ENCODE measurements at places on chromosomes 4 and X. TPM values are rescaled to one million over a fixed set of nuclear protein-coding genes. Genes with fewer than 3 reads are reported as not detected.
A peak's percentile ranks its signal among the peaks of the same experiment; 100 is the strongest.

Gene RTL5
- 7.3 TPM for total RNA-seq

Gene OPN1MW2
- total RNA-seq, result not detected

Gene HSFX4
- total RNA-seq, result not detected

Gene HERC5
- total RNA-seq, result 2.2 TPM

Gene NLGN4X
- total RNA-seq, result 11.3 TPM

Gene ETDA
- total RNA-seq, result not detected

Gene TIMP1
- 54.4 TPM for total RNA-seq

DNA sequence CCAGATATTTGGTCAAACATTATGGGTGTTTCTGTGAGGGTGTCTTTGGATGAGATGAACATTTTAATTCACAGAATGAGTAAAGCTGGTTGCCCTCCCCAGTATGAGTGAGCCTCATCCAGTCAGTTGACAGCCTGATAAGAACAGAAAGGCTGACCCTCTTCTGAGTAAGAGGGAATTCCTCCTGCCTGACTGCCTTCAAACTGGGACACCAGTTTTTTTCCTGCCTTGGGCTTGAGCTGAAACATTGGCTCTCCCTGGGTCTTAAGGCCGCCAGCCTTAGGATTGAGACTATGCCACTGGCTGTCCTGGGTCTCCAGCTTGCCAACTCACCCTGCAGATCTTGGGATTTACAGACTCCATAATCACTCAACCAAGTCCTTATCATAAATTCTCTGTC is 14.5 kb upstream of the MAML3 start:
- no peak for DNase-seq

DNA sequence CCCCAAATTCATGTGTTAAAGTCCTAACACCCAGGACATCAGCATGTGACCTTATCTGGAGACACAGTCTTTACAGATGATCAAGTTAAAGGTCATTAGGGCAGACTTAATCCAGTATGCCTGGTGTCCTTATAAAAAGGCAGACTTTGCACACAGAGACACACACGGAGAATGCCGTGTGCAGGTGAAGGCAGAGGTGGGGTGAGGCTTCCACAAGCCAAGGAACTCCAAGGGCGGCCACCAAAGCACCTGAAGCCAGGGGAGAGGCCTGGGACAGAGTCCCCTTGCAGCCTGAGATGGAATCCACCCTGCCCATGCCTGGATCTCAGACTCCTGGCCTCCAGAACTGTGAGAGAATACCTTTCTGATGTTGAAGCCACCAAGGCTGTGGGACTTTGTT is 26.1 kb upstream of the SORCS2 start:
- DNase-seq, result no peak

DNA sequence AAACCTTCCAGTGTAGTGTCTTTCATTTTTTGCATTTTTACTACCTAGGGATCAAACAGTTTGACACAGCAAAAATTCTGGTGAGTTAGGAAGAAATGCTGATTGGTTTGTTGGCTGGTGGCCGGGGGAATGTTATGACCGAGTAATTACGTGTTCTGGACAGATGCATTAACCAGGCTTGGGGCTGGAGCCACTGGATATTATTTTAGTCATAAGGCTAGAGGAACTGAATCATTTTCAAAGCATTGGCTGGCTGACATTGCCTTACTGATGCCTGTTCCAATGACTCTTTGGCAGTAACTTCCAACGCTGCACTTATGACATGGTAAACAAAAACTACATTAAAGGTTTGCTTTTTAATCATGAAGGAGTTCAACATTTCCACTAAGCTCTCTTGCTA is 84.6 kb downstream of the FBXO8 start:
- DNase-seq, result peak; percentile 86

DNA sequence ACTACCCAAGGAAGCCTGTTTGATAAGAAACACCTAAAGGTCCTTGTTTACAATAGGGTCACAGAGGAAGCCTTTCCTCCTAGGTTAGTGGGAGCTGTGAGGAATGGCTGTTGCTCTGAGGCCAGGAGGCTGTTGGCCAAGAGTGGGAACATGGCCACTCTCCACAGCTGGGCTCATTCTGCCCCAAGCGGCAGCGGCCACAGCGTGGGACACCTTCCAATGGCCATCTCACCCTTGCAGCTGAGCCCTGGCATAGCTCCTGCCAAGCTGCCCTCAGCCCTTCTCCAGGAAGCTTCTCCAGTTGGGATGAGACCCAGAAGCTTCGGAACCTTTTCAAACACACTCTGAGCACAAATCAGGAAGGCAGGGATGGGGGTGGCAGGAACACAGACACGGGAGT is 111.8 kb upstream of the MAP3K15 start:
- no peak for DNase-seq

DNA sequence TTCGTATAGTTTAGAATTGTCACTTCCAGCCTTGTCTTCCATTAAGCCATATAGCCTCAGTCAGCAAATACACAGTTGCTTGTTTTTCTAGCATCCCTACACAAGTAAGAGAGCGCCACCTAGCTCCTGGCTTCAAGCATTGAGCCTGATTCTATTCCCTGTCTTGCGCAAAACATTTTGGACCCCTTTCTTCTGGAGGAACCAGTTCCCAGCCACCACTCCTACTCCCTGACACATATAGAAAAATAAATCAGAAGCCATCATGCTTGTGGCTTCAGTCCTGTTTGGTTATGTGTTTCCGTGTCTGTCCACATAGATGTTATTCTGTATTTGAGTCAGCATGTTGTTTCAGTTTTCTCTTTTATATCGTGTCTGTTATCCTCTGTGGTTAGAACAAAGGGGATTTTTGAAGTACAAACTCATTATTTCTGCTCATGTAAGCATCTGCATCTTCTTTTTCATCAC is 59.9 kb downstream of the GK start:
- DNase-seq, result peak; percentile 61

- no peak for DNase-seq
These were observed 167.6 kb downstream of the ARHGAP24 start for GRCh38 chr4:85642356-85643100.

DNA sequence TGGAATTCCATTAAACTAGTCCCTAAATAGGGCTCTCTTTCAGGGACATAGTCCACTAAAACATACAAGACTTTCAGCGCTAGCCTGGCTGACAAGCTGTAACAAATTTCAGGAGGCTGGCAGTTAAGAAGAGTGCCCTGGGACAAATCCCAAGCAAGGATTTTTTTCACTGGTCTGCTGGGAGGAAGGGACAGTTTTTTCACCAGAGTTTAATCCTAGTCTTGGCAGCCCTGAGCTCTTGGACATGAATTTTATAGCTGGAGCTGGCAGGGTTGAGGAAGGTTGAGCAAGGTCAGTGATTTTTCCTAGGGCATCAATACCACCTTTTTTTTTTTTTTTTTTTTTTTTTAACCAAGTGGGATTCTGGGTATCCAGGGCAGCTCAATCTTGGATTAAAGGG is 184.4 kb downstream of the SH2D1A start:
- DNase-seq, result peak; percentile 8

DNA sequence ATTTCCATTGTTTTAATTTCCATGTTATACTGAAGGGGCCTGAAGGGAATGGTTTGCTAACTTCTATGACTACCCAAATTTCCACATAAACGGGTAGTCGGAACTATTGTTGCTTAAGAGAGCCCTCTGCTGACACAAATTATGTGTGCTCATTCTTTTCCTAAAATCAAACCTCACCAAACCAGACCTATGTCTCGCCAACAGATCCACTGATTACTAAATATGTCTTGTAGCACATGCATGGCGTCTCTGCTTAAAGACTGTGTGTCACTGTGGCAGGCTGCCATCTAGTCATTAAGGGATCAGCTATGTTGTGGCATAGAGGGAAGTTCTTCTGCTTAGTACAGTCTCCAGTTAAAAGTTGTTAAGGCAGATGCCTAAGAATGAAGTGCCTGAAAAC is 25.1 kb downstream of the PIR start:
- DNase-seq, result peak; percentile 66

DNA sequence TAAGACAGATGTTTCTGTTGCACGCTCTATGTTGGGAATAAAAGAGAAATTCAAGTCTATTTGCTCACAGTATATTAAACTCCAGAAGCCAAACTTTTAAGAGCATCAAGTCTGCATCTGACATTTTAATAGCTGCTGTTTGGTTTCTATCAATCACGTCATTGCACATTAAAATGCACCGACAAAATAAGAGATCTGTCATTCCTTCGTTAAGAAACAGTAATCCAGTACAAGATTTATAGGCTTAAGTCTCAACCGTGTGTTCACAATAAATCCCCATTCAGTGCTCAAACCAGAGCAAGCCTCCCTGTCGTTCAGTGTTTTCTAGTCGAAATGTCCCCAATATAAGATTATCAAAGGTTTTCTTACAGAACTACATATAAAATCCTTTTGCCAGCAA is 89.0 kb upstream of the BMPR1B start:
- no peak for DNase-seq

GRCh38 chr4:87895964-87896621 is 63.3 kb downstream of the MEPE start:
- DNase-seq, result no peak

- peak; percentile 58 for DNase-seq
These were observed 17.4 kb downstream of the ADH6 start for GRCh38 chr4:99201690-99202089.

GRCh38 chr4:81921751-81922159 is 450.0 kb upstream of the RASGEF1B start:
- no peak for DNase-seq

- DNase-seq, result no peak
These were observed 3.0 kb downstream of the TIMP1 start for GRCh38 chrX:47585273-47585672.

GRCh38 chr4:8427761-8428287 is 12.7 kb downstream of the ACOX3 start:
- DNase-seq, result peak; percentile 90

- DNase-seq, result peak; percentile 90
These were observed 1.5 kb downstream of the JADE1 start for GRCh38 chr4:128810871-128811570.

DNA sequence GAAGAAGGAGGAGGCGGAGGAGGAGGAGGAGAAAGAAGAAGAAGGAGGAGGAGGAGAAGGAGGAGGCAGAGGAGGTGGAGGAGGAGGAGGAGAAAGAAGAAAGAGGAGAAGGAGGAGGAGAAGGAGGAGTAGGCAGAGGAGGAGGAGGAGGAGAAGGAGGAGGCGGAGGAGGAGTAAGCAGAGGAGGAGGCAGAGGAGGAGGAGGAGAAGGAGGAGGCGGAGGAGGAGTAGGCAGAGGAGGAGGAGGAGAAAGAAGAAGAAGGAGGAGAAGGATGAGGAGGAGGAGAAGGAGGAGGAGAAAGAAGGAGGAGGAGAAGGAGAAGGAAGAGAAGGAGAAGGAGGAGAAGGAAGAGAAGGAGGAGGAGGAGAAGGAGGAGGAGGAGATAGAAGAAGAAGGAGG is 19.9 kb downstream of the MRFAP1 start:
- no peak for DNase-seq

DNA sequence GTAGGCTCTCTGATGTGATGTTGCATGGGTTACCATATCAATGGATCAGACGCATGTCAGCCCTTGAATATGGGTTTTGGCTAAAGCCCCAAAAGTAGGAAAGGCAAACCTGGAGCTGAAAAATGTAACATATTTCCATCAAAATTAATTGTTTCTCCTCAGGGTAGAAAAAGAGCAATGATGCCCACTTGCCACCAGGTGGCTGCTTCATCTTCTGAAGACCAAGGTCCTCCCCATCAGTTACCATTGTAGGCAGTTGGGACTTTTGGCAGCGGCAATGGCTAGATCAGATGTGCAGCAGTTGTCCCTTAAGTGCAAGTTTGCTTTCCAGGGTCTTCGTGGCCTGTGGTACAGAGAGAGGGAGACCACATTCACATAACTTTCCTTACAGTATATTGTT is 118.2 kb downstream of the NAF1 start:
- no peak for DNase-seq

All from tongue (tissue), 3 donors.